ENCODE measurements at places on chromosomes 1 and 21.
A peak's percentile ranks its signal among the peaks of the same experiment; 100 is the strongest.

DNA sequence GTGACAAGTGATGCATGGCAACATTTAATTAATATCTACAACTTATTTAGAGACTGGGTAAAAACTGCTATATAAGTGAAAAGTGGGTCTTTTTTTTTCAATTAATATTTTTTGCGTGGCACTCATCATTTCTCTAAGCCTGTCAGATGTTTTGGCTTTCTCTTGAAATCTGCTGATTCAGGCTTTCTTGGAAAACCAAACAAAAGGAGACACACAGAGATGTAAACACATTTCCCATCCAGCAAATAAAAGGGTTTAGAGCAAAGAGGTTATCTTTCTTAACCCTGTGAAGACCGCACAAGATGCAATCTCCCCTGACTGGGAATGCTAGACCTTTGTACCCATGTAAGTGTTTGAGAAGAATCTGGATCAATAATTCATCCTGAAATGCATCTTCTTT lies 48.7 kb upstream of the PLXNA2 start:
- DNase-seq, result no peak

GRCh38 chr1:224831501-224831900 lies 98.0 kb upstream of the DNAH14 start:
- DNase-seq, result no peak

DNA sequence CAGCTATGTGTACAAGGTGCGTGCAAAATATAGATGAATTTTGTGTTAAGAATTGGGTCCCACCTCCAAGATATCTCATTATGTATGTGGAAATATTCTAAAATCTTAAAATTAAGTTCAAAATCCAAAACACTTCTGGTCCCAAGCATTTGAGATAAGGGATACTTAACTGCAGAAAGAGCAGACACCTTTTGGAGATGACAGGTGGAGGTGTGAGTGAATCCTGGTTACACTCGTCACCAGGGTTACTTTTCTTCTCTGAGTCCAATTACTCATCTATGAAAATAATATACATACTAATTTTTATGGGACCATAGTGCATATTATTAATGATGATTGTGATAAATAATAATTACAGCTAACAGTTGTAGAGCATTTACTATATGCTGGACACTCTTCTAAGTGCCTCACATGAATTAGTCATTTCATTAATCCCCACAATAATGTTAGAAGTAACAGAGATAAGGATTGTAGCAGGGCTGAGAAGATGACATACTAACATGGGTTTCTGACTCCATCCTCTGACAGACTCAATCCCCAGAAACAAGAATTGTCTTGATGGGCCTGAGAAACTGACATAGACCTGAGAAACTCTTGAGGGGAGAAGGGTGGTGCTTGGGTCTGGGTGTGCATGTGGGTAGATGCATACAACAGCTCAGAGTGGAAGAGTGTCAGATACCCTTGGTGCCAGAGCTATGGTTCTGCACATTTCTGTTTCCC lies 8.3 kb upstream of the FASLG start:
- DNase-seq, result no peak

GRCh38 chr21:15065392-15066122 lies 757 bp upstream of the NRIP1 start:
- peak; percentile 39 for DNase-seq

DNA sequence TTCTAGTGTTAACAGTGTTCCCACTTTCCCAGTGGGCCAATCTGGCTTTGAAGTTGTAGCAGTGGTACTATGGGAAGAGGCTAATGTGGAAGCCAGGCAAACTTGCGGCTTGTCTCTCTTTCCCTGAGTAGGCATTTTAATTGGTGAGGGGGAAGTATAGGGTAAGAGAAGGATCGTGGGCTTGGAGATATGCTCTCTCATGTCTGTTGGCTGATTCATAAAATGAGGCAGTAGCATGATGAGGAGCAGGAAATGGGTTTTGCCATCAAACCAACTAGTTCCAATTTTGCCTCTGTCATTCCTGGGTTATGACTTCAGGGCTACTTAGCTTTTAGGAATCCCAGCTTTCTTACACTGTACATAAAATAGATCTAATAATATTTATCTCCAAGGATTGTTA lies 12.1 kb downstream of the C8A start:
- no peak for DNase-seq

- no peak for DNase-seq
Observed at GRCh38 chr1:3213730-3214129, 144.7 kb downstream of the PRDM16 start.

DNA sequence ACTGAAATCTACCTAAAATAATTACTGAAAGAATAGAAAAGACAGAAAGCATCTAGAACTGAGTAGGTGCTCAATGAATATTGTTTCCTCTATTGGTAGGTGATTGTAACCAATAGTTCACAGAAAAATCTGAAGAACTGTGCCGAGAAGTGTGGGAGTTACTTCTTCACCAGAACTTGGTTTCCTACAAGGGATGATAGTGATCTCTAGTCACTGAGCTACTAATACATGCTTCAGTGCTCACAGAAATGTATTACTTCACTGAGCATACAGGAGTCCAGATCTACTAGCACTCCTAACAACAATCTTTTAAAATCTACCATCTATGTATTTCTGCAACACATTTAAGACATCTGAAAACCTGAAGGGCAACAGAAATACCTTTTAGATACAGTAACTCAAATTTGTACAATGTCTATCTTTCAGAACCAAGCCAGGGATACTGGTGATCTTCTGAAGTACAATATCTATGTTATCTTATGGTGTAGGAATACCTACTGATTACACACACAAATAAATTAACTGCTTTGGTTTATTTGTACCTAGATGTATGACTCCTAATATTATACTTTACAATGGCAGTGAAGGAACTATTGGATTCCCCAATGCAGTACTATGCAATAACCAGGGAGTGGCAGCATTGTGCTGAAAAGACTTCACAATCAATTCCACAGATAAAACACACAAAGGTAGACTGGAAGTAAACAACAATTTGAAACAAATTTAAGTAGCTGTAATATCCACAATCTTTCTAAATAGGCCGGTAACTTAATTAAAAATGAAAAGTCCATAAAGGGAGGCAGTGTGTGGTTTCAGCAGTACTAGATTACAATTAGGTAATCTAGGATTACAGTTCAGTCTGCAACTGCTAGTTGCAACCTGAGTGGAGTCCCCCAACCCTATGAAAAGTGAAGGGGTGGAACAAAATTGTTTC lies 243.0 kb downstream of the SLC45A1 start:
- DNase-seq, result no peak

DNA sequence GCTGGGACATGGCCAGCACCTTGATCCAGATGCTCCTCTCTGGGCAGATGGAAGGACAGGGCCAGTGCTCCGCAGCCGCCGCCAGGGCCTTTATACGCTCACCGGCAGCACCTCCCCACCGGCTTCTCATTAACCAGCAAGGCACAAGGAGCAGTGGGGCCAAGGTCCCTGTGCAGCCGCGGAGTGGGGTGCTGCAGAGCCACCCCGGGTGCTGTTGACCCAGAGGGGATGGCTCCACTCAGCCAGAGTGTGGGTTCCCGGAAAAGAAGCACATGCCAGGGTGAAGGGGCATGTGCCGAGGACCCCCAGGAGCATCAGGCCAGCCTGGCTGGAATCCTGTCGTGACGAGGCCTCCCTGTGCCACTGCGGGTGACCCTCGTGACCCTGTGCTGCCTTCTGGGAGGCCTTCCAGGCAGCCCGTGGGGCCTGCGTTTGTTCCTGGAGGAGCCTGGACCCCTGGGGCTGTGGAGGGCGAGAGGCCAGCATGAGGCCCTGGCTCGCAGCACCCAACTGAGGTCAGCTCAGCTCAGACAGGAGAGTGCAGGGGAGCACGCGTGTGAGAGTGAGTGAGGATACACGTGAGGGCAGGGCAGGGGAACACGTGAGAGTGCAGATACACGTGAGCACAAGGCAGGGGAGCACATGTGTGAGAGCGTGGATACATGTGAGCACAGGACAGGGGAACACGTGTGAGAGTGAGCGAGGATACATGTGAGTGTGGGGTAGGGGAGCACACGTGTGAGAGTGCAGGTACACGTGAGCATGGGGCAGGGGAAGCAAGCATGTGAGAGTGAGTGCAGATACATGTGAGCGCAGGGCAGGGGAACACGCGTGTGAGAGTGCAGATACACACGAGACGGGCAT lies at the start of gene FTCD:
FTCD (minus strand) TSS at position 66 of the 864 bp plus-strand sequence; CDS start at position 10, 56 bp downstream.
- DNase-seq, result no peak

GRCh38 chr1:157161901-157162300 lies 23.7 kb upstream of the ETV3 start:
- DNase-seq, result no peak
